ENCODE measurements at places on chromosomes 2 and 18.

- DNase-seq: no peak
Observed at GRCh38 chr2:202861987-202862386, 9.6 kb downstream of the ICA1L start.

GRCh38 chr2:5759949-5760348 is 67.8 kb downstream of the SOX11 start:
- no peak for DNase-seq

DNA sequence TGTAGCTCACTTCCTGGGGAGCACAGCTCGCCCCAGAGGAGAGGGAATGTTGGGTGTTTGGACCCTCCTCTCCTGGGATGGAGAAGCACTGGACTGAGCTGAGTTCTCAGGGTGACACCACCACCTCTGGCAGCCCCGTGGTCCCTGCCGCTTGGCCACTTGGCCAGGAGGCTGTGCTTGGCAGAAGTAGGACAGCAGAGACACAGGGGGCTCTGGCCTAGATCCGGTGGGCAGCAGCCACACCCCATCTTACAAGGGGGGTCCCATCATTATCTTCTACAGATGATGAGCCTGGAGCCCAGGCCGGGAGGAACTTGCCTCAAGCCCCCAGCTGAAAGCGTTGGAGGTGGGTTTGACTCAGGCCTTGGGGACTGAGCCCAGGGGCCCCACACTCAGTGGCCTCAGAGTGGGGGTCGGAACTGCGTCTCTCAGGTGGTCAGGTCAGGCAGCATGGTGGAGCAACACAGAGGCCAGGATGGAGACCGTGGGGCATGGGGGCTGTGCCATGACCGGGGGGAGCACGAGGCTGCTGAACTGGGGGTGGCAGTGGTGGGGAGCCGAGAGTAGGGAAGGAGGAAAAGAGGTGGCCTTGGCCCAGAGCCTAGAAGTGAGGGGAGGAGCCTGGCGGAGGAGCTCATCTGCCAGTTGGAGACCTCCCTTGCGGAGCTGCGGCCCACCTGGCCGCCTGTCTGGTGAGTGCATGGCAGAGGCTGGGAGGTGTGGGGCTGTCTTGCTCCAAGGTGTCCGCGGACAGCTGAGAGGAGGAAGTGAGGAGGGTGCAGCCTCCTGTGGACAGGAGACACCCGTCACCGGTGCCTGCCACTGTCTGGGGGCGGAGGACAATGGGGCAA is 63.6 kb upstream of the HDAC4 start:
- DNase-seq: no peak

GRCh38 chr2:209977386-209978239 is 24.8 kb upstream of the RPE start:
- no peak for DNase-seq

DNA sequence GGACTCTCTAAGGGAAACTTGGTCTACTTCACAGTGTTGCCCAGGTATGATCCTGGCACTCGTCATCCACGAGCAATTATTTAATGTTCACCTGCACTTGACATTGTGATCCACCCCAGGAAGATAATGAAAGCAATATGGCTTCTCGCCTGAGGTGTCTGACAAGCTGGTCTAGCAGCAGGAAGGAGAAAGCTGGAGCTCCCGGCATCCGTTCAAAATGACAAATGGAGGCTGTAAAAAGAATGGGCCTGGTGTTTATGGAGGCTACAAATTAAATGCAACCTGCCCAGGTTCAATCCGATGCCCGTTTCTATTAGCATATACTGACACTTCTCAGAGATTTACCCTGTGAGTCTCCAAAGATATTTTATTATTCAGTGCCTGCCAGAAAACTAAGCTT is 317.6 kb downstream of the CTNNA2 start:
- DNase-seq: no peak

DNA sequence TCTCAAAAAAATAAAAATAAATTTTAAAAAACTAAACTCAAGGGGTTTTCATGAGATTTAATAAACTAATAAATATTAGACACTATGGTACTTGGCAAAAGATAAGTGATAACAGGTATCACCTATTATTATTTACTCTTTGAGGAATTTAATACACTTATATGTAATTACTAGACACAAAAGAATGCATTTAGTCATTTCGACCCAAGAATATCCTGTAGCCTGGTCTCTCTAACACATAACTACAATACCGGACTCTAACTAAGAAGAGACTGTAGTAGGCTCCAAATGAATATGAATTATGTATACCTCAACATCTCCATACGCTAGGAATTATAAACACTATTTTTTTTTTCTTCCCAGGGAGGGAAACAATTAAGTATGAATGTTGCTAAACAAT is 850.7 kb downstream of the CPS1 start:
- no peak for DNase-seq

GRCh38 chr2:128368437-128369107 is 49.9 kb upstream of the HS6ST1 start:
- no peak for DNase-seq

DNA sequence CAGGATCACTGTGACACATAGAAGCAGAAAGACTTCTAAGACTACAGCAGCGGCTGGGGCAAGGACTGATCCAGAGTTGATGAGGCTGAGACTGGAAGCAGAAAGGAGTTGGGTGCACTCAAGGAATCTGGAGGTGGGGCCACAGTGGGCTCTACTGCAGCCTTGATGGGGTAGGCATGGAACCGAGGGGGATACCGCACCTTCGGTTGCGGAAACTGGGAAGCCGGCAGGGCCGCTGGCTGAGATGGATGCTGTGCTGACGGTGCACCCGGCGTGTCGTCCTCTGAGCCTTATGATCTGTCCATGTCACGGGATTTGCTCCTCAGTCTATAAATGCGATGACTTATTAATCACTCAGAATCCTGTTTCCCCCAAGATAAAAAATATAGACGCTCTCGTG is 473.5 kb upstream of the MYT1L start:
- DNase-seq: no peak

GRCh38 chr2:134815741-134816140 is 22.7 kb upstream of the ACMSD start:
- no peak for DNase-seq

DNA sequence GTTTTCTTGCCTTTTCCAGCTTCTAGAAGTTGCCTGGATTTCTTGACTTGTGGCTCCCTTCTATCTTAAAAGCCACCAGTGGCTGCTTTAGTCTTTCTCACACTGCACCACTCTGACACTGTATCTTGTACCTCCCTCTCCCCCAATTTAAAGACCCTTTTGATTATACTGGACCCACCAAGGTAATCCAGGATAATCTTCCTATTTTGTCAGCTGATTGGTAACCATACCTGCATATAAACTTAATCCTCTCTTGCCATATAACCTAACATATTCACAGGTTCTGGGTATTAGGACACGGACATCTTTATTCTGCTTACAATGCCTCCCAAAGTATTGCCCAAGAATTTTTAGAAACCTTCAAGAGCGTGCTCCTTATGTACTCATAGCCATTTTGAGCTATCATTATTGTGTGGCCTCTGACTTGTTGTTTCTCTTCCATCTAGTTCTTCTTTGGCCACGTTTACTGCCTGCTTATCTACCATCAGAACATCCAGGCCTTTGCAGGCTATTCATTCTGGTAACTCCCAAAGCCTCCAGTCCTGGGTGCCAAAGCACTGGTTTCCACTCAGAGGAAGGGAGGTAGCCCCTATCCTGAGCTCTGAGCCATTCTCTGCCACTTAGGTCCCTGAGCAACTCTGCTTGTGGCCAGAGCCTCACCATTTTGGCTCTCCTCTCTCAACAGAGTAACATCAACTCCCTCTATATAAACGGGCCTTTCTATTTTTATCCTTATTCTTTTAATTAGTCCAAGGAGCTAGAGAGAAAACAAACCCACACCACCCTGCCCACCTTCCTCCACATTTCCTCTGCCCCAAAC is 70.8 kb downstream of the MYO3B start:
- DNase-seq: no peak

DNA sequence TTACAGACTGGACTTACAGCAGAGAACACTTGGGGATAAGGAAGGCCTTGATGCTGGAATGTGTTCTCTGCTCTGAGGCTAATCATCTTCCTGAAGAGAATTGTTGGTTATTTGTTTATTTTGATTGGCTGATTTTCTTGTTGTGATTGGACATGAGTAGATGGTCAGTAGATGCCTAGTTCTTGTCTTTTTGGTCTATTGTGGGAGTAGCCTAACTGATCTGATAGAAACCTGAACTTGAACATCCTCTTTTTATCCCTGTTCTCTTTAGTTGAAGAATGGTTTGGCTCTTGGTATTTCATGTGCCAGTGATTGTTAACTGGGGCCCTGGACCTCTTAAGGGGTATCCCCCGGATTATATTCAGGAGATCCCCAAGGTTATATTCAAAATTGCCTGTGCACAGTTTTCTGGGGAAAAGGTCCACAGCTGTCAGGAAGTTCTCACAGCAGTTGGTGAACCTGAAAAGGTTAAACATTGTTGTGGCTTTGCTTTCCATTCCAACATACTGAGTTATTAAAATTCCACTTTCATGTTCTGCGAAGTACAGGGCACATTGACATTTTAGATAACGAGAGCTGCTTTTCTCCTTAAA is 13.6 kb downstream of the TWSG1 start:
- DNase-seq: no peak

DNA sequence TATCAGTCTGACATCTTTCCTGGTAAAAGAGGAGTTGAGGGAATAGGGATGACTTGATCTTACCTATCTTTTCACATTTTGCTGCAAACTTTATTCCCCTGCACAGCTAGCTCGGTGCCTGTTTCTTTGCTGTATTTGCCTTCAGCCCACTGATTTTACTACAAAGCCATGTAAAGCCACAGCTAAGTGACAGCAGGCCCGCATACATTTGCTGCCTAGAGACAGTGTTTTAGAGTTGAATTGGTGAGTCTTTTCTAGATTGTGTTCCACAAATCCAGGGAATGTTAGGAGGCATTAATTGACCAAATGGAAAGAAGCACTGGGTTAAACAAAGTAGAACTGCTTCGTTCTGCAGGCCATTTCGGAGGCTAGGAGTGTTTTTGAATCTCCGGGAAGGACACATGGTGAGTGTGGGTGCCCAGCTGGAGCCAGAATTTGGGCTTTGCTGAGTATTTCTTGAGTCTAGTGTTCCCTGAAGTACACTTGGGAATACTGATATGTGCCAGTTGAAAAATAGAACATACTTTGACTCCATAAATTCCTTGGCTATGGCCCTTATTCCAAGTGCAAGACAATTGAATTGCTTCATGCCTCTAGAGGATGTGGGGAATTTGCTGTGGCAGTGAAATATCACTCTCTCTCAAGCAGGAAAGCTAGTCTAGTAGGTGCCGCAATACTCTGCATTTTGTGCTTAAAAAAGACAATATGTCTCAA is 329.8 kb downstream of the PTPRM start:
- no peak for DNase-seq

DNA sequence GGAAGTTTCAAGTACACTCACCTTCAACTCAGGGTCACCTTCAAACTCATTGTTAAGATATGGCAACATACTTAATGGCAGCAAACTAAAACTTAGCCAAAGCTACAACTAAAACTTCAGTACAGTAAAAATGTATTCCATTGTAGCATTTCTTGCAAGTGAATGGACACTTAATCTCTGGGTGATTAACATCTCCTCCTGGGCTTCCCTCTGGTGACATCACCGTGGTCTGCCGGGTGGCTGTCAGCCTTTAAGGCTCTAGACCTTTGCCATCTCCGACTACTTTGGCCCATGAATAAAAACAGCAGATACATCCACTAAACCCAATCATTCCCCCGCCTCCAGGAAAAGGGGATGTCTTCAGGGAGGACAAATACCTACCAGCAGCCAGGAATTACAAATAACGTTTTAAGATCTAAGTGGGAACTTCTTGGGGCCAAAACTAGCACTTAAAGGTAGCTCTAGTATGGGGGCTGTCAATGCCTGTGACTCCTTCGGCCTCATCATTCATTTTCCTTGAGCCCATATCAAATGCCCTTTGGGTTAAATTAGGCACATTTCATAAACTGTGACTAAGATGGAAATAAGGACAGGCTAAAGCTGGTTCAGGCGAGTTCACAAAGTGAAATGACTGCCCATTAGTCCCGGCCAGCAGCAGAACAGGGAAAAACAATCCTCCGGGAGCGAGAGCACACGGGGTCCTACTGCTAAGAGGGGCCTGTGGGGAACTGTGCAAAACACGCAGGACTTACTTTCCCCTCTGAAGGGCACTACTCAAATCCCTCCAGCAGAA is 1.1 kb downstream of the TFCP2L1 start:
- DNase-seq: no peak

DNA sequence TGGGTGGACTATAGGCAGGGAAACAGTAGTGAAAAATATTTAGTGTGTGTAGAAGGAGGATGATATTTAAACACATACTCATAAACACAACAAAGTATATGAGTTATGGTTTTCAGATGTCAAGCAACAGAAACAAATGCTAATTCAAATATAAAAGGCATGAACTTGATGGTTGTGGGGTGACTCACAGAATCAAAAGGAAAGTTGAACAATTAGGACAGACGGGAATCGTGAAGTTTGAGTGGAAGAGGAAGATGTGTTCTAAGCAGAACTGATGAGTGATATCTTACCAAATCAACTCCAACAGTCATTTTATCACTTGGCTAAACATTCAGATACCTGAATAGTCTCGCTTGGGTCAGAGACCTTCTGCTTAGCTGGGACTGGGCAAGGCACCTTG is 53.6 kb upstream of the ITGA6 start:
- DNase-seq: no peak

DNA sequence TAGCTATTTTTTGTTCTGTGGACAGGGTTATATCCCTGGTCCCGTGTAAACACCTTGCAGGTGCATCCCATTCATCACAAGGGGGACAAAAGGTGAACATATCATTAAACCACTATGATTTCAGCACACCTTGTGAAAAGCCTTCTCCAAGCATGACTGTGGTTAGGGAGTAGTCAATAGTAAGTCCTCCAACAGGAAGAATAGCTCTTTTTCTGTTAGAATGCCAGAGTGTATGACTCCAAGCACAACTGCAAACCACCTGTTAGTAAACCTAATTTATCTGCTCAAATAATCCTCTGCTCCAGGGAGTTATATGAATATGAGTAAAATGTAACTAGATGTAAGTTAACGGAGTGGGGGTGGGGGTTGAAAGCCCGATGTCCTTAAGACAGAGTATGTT is 240.5 kb downstream of the AGPS start:
- no peak for DNase-seq

DNA sequence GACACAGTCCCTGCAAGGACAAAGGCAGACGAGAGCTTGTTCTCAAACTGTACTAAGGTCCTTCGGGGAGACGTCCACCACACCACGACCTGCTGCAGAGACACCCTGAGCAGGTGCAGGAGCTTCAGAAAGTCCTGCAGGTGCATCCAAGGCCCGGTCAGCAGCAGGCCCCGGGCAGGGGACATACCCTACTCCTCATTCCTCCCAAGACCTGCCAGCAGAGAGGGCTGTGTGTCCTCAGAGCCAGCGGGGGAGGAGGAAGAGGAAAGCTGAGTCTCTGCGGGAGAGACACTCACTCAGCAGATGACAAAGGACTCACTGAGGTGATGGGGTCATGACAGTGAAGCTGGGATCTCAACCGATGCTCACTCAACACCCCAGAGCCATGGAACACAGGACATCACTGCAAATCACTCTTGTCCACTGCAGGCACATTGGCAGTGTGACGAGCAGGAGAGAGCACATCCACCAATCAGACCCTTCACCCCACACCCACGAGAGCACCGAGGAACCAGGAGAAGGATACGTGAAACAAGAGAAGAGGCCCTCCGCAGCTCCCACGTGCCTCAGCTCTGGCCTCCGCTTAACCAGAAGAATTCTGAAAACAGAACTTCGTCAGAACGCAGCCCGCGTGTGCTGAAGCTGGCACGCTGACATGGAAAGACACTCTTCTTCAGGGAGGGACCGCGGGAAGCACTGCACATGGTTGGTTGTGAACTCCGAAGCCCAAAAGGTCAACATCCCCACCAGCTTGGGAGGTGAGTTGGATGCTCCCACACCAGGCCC is 9.3 kb downstream of the HDAC4 start:
- no peak for DNase-seq

GRCh38 chr18:56641714-56642337 is 3.4 kb upstream of the TXNL1 start:
- DNase-seq: no peak

GRCh38 chr18:42412896-42413295 is 457.9 kb downstream of the PIK3C3 start:
- DNase-seq: no peak

Measured in T-helper 2 cell (primary cell).